ENCODE measurements at places on chromosomes 7 and 10.

- DNase-seq, result no peak
Observed at GRCh38 chr7:10685040-10685439, 288.6 kb upstream of the PHF14 start.

- no peak for DNase-seq
Observed at GRCh38 chr10:5440206-5440605, 27.8 kb downstream of the NET1 start.

GRCh38 chr10:686155-686931 lies 3.1 kb downstream of the DIP2C start:
- no peak for DNase-seq

GRCh38 chr7:14288701-14289100 lies 299.2 kb upstream of the ETV1 start:
- DNase-seq, result no peak

DNA sequence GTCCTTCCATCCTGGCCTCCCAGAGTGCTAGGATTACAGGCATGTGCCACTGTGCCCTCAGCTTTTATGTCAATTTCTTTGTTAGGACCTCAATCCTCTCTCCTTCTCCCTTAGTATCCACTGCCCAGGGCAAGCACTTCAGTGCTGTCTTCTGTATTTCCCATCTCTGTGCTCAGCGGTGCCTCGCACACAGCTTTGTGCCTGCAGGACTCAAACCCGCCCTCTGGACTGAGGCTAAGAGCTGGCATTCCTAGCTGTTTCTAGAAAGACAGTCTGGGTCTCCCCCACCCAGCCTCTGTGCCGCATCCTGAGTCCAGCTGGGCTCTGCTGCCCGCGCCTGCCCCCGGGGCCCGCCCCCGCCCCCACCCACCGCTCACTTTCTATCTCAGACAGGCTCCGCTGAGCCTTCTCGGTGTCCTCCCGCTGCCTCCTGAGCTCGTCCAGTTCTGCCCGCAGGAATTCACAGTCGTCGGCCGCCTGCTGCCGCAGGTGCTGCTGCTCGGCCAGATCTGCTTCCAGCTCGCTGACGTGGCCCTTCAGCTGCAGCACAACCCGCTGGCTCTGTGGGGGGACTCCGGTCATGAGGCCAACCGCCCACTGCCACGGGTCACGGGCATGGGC lies 67.3 kb downstream of the SPDYE5 start:
- no peak for DNase-seq

- DNase-seq, result no peak
Observed at GRCh38 chr10:112634096-112634830, 187.2 kb downstream of the VTI1A start.

DNA sequence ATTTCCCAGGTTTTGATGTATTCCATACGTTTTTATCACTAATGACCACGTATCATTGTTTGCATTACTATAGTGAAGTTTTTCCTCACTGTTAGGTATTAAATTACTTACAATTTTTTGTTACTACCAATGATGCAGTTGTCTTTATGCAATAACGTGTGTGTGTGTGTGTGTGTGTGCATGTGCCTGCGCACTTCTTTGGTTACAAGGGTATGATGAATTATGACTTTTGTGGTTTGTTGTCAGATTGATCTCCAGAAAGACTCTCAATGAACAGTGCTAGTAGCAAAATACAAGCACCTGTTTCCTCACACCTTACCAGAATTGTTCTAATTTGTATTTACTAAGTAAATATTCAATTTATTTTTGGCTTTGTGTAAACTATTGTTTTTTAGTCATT lies 51.5 kb downstream of the MCMBP start:
- no peak for DNase-seq

DNA sequence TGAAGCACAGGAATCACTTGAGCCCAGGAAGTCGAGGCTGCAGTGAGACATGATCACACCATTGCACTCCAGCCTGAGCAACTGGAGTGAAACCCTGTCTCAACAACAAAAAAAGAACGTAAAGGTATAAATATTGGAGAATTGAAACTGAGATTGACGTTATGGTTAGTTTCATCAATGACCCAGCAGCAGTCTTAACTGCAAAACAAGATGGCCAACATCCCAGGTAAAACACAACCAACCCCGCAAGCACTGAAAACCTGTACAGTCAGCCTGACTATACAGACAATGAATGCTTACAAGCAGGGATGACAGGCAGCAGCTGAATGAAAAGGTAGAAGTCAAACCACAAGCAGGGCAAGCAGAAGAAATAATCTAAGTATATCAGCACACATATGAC lies 34.7 kb downstream of the WAPL start:
- DNase-seq, result no peak

- peak; percentile 1 for DNase-seq
Observed at GRCh38 chr7:131890176-131890575, 333.7 kb upstream of the PODXL start.

GRCh38 chr10:127907411-127908105 lies 655 bp downstream of the PTPRE start:
- DNase-seq, result no peak

GRCh38 chr7:83413831-83414230 lies 235.1 kb downstream of the SEMA3E start:
- DNase-seq, result no peak

Measured in CD4-positive, alpha-beta T cell treated with Interferon alpha-2 for 1 hour (primary cell).